GM23338 (cell line): ENCODE measurements at places on chromosomes 13 and 19. TPM values are rescaled to one million over a fixed set of nuclear protein-coding genes. Genes with fewer than 3 reads are reported as not detected.
A peak's percentile ranks its signal among the peaks of the same experiment; 100 is the strongest.

- no peak for DNase-seq
Observed at GRCh38 chr13:112641456-112642089, 48.3 kb upstream of the ATP11A start.

- DNase-seq = peak; percentile 77
Observed at GRCh38 chr19:900302-901111, 7.2 kb downstream of the RNU6-9 start.

Gene ZNF628
- 10.7 and 12.7 TPM in 2 replicates for total RNA-seq

Gene OR10H1
- total RNA-seq = not detected in 2 replicates

DNA sequence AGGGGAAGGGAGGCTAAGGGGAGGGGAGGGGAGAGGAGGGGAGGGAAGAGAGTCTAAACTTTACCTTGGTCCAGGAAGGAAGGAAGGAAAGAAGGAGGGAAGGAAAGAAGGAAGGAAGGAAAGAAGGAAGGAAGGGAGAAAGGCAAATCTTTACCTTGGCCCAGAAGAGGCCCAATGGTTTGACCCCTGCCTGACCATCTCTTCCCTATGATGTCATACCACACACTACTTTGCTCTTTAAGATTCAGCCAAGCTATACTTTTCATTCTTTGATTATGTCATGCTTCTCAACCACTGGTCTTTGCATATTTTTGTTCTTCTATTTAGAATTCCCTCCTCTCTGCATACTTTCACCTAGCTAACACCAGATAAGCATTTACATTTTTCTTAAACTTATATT is 1077.5 kb downstream of the PCDH9 start:
- no peak for DNase-seq

- no peak for DNase-seq
Observed at GRCh38 chr13:41516166-41516565, 58.8 kb downstream of the RGCC start.

Gene PLK5
- 0.23 and 1.2 TPM in 2 replicates for total RNA-seq

DNA sequence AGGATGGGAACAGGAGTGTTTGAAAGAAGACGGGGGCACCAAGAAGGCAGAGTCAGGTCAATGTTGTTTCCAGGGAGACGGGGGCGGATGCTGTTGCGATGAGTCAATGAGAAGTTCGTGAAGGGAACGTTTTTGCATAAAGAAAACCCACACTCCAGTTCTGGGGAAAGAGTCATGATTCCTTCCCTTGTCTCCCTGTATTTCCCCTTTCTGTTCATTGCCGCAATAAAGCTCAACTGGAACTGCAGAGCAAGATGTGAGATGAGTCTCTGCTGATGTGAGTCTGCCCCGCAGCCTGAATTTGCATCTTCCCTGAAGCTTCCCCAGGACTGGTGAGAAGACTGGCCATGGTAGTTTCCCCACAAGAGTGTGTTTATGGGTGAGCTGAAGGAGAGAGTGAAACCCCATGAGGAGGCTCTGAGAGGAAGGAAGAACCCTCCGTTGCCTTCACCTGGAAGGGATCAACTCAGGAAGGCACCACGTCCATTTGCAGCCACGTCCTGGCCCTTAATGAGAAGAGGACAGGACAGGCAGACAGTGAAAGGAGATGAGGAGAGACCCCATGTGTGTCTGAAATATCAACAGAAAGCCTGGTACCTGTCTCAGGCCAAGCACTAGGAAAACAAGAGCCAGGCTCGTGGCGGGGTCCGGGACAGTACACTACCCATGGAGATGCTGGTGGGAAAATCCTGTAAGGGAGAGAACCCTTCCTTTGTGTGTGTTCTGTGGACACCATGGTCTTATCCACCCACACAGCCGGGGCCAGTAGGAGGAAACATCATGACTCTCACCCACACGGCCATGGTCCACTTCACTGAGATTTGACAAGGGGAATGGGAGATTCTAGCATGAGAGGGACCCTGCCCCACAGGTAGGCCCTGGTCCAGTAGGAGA is 13.7 kb downstream of the LILRA1 start:
- no peak for DNase-seq

DNA sequence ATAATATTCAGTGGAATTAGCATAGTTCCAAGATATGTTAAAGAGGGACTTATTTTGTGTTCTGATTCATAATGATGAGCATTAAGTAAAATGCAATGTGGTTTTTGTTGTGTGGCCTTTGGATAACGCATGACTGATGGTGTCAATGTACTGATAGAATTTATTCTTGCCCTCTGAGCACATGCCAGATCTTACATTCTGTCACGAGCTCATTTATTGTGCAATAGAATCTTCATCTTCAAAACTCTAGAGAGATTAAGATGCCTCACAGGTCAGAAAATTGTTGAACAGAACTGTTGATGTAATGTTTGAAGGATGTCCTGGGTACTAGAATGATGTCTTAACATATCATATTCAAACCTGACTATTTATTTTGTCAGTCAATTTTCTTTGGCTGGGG is 148.0 kb upstream of the HTR2A start:
- no peak for DNase-seq

Gene FAM98C
- 4.3 and 5.7 TPM in 2 replicates for total RNA-seq

Gene DCT
- 0.14 TPM in 1 of 2 replicates, not detected in the other for total RNA-seq

Gene APOE
- 1,391 and 1,438 TPM in 2 replicates for total RNA-seq

Gene SULT2A1
- not detected in 2 replicates for total RNA-seq

DNA sequence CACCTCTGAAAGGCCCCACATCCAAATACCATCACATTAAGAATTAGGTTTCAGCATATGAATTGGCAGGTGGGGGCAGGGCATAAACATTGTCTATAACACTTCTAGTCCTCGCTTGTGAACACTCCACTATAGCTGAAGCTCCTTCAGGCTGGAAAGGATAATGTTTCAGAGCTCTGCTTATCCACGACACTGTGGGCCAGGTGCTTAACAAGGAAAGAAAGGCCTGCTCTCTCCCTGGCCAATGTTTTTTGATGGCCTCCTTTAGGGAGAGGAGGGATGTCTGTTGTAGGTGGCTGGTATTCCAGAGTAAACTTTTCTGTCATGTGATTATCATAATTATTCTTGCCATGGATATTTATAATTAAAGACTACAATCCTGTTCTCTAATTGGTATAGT is 86.4 kb downstream of the CCNA1 start:
- DNase-seq = no peak

Gene C1QTNF9B
- total RNA-seq = 0.28 and 1.7 TPM in 2 replicates

DNA sequence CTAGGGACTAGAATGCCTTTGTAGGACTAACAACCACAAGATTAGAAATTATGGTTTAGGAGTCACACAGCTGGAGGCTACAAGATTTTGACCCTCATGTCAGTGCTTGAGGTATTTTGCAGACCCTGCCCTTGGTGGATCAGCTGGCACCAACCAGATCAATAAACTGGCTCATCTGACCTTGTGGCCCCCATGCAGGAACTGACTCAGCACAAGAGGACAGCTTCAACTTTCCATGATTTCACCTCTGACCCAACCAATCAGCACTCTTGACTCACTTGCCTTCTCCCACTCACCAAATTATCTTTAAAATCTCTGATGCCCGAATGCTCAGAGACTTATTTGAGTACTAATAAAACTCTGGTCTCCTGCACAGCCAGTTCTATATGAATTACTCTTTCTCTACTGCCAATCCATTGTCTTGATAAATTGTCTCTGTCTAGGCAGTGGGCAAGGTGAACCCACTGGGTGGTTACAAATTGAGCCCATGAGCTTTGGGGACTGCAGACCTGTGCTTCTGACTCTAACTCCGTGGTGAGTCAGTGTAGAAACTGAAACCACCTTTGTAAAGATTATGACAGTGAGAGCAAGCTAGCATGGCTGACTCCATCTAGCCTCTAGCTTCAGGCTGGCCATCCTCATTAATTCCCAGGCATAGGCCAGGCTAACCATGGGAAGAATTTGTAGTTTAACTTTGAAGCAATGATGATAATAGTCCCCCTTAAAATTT is 33.9 kb upstream of the CEACAM8 start:
- DNase-seq = no peak

GRCh38 chr13:106484084-106484483 is 51.4 kb downstream of the EFNB2 start:
- no peak for DNase-seq

Gene PNMA8A
- 17.8 and 19.6 TPM in 2 replicates for total RNA-seq

GRCh38 chr19:49363268-49364082 is at the start of gene DKKL1:
Gene DKKL1 (plus strand): TSS chr19:49363877. CDS start chr19:49363999, 122 bp downstream.
- peak; percentile 100 for DNase-seq

Gene MCEMP1
- not detected in 2 replicates for total RNA-seq

- DNase-seq = no peak
Observed at GRCh38 chr13:85462792-85463425, 336.3 kb downstream of the SLITRK6 start.

- DNase-seq = no peak
Observed at GRCh38 chr13:97027162-97027554, 32.9 kb upstream of the OXGR1 start.

DNA sequence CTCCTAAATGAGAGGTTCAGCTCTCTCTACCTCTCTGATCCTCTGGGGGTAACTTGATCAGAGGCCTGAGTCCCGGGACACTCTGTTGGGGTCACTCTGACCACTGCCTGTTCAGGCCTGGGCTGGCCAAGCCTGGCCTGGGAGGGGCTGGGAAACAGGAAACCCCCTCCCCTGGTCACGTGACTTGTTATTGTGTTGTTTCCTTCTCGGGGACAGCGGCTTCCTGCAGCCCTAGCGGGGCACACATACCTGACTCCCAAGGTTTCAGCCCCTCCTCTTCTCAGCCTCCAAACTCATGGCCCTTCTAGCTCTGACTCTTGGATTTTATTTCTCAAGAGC is at the start of gene USHBP1:
USHBP1 (minus strand) TSS at position 105 of the 339 bp plus-strand sequence. CDS start 446 bp downstream, outside the sequence.
- peak; percentile 93 for DNase-seq

Gene NPAS1
- total RNA-seq = 5.0 and 5.6 TPM in 2 replicates

Gene CTXN1
- total RNA-seq = 52.4 and 53.1 TPM in 2 replicates

Gene EMC10
- 86.4 and 113 TPM in 2 replicates for total RNA-seq

DNA sequence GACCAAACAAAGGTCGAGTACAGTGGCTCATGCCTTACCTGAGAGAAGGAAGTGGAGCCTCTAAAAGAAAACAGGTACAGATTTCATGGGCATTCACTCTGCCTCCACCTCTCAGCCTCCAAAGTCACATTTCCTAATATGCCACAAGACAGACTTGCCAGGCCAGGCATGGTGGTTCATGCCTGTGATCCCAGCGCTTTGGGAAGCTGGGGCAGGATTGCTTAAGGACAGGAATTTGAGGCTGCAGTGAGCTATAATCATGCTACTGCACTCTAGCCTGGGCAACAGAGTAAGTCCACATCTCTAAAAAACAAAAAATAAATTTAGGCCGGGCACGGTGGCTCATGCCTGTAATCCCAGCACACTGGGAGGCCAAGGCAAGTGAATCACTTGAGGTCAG is 10.9 kb upstream of the DNMT1 start:
- no peak for DNase-seq

- DNase-seq = no peak
Observed at GRCh38 chr13:106477303-106477702, 58.2 kb downstream of the EFNB2 start.

DNA sequence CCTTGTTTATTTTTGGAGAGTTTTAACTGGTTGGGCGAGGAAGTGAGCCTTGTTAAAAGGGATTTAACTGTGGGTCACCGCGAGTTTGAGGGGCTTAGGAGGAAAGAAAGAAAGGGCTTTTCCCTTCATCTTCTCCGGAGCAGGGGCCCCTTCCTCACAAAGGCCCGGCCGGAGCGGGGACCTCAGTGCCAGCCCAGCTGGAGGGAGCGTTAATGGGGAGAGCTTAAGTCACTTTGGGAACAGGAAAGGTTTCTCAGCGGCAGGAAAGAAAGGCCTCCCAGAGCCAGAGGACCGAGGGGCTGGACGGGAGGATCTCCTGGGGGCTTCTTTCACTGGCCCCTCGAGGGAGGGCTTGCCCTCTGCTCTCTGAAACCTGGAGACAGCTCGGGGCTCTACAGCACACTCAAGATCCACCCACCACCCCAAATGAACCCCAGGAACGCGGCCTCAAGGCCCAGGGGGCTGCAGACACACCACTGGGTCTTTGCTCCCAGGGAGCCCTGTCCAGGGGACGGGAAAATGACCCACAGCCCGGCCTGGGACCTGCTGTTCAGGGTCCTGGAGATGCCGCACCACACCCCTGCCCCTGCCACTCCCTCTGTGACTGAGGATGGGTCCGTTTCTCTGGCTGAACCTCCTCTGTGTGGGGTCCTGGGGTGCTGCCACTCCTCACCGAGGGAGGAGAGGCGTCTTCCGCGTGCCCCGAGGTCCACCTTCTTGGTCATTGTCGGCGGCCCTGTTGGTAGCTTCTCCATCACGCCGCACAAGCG is 128.3 kb downstream of the URI1 start:
- no peak for DNase-seq

DNA sequence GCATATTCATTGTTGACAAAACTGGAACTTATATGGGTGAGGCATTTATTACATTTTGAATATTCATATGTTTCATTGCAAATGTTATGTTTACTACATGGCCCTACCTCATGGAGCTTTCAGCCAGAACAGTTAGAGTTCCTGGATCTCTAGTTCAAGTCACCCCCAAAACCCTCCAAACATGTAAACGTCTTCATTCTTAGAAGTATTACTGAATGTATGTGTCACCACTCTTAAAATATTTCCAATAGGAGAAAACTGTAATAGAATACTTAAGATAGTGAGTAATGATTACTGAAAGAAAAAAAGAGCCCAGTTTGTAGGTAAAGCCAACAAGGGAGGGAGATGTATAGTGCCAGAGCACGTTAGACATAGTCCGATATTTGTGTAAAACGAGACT is 23.5 kb downstream of the URI1 start:
- DNase-seq = no peak

Gene LGALS14
- total RNA-seq = not detected in 2 replicates

GRCh38 chr19:12938779-12939601 is 581 bp downstream of the CALR start:
- DNase-seq = no peak

Gene A1BG
- 6.5 and 17.7 TPM in 2 replicates for total RNA-seq

Gene ANKLE1
- 20.2 and 50.1 TPM in 2 replicates for total RNA-seq

Gene CD22
- 0.10 and 0.12 TPM in 2 replicates for total RNA-seq

- no peak for DNase-seq
Observed at GRCh38 chr19:38970664-38971532, 4.6 kb downstream of the FBXO17 start.
